Pericardium fibroblast (primary cell): ENCODE measurements at places on chromosomes 5 and 9. TPM values are rescaled to one million over a fixed set of nuclear protein-coding genes. Genes with fewer than 3 reads are reported as not detected.

The ITK gene
- total RNA-seq, result under 0.01 TPM in 1 of 2 replicates, not detected in the other

The BTNL9 gene
- not detected in 2 replicates for total RNA-seq

The SLC25A2 gene
- total RNA-seq, result not detected in 2 replicates

The THBS4 gene
- 1.1 and 2.6 TPM in 2 replicates for total RNA-seq

The AGXT2 gene
- not detected in 2 replicates for total RNA-seq

The SPATA31A3 gene
- total RNA-seq, result not detected in 2 replicates

The GMCL2 gene
- total RNA-seq, result not detected in 2 replicates

The POC5 gene
- total RNA-seq, result 3.7 and 13.0 TPM in 2 replicates

The SLC1A3 gene
- 1.5 and 18.7 TPM in 2 replicates for total RNA-seq

The ZBTB5 gene
- 7.2 and 7.7 TPM in 2 replicates for total RNA-seq

The PRRT1B gene
- not detected in 2 replicates for total RNA-seq

The KIF4B gene
- under 0.01 TPM in 1 of 2 replicates, not detected in the other for total RNA-seq

The GPR151 gene
- total RNA-seq, result not detected in 2 replicates

The DPM2 gene
- total RNA-seq, result 15.5 and 21.0 TPM in 2 replicates

The KLF9 gene
- total RNA-seq, result 48.2 and 68.5 TPM in 2 replicates

The PCDHA4 gene
- total RNA-seq, result 0.23 TPM in 1 of 2 replicates, not detected in the other

The GPX3 gene
- 106 and 133 TPM in 2 replicates for total RNA-seq

The IL17B gene
- total RNA-seq, result not detected in 2 replicates

The BTNL8 gene
- total RNA-seq, result 1.2 TPM in 1 of 2 replicates, not detected in the other

The ADAMTS12 gene
- 39.5 and 64.2 TPM in 2 replicates for total RNA-seq

The BRD9 gene
- 14.9 and 23.5 TPM in 2 replicates for total RNA-seq

The MEIKIN gene
- total RNA-seq, result not detected in 2 replicates

The PCDHGB5 gene
- total RNA-seq, result 19.2 and 23.3 TPM in 2 replicates

The ZFP37 gene
- 0.58 and 1.5 TPM in 2 replicates for total RNA-seq

The RGS14 gene
- total RNA-seq, result 12.9 and 16.6 TPM in 2 replicates

The TMOD1 gene
- total RNA-seq, result 0.12 TPM in 1 of 2 replicates, not detected in the other

The NR2F1 gene
- total RNA-seq, result 46.8 and 175 TPM in 2 replicates

The STKLD1 gene
- 0.09 and 3.4 TPM in 2 replicates for total RNA-seq

The SH2D3C gene
- total RNA-seq, result 0.23 and 0.94 TPM in 2 replicates

The MCC gene
- 15.8 and 19.4 TPM in 2 replicates for total RNA-seq

The COL5A1 gene
- 1,154 and 1,387 TPM in 2 replicates for total RNA-seq

The PCDHB11 gene
- total RNA-seq, result 0.12 TPM in 1 of 2 replicates, not detected in the other

The LCNL1 gene
- total RNA-seq, result 1.4 and 2.2 TPM in 2 replicates

The MTX3 gene
- total RNA-seq, result 5.4 and 8.8 TPM in 2 replicates

The LURAP1L gene
- total RNA-seq, result 17.7 and 26.5 TPM in 2 replicates

The GPR150 gene
- 0.26 and 0.58 TPM in 2 replicates for total RNA-seq

The RNF180 gene
- total RNA-seq, result 2.0 and 3.8 TPM in 2 replicates

The TAF11L5 gene
- not detected in 2 replicates for total RNA-seq

The NRARP gene
- total RNA-seq, result 0.35 and 3.4 TPM in 2 replicates

The CDX1 gene
- 0.12 and 0.60 TPM in 2 replicates for total RNA-seq

The TPRN gene
- 12.4 and 16.1 TPM in 2 replicates for total RNA-seq

The DMRTA1 gene
- total RNA-seq, result 0.12 and 0.17 TPM in 2 replicates

The PRSS3 gene
- total RNA-seq, result 12.5 and 14.4 TPM in 2 replicates

The SEMA4D gene
- 0.23 and 1.5 TPM in 2 replicates for total RNA-seq

The NAIP gene
- total RNA-seq, result 1.2 and 1.7 TPM in 2 replicates

The CCL28 gene
- 1.3 and 3.1 TPM in 2 replicates for total RNA-seq

The MARCOL gene
- total RNA-seq, result not detected in 2 replicates

The FST gene
- 12.3 and 31.0 TPM in 2 replicates for total RNA-seq

The WWC1 gene
- 1.0 and 2.1 TPM in 2 replicates for total RNA-seq

The NR5A1 gene
- not detected in 2 replicates for total RNA-seq

The HMCN2 gene
- total RNA-seq, result under 0.01 TPM in 1 of 2 replicates, not detected in the other

The EMB gene
- 0.12 and 0.85 TPM in 2 replicates for total RNA-seq

The IL9 gene
- not detected in 2 replicates for total RNA-seq

The RAPGEF1 gene
- total RNA-seq, result 18.9 and 23.6 TPM in 2 replicates

The NME5 gene
- 1.2 and 1.4 TPM in 2 replicates for total RNA-seq

The OBP2B gene
- not detected in 2 replicates for total RNA-seq
